ENCODE measurements at places on chromosomes 2 and 18.

DNA sequence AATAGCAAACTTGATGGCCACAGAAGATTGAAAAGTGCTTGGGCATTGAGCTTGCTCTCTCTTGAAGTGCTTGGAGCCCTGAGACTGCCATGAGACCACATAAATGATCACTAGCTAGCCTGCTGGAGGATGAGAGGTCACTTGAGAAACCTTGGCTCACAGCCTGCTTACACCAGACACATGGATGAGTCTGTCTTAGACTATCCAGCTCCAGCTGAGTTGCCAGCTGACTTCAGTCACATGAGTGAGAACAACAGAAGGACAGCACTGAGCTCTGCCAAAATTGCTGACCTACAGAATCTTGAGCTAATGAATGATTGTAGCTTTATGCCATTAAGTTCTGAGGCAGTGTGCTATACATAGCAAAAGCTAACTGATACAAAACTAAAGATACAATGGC, 18.1 kb downstream of the NABP1 start:
- DNase-seq: no peak

DNA sequence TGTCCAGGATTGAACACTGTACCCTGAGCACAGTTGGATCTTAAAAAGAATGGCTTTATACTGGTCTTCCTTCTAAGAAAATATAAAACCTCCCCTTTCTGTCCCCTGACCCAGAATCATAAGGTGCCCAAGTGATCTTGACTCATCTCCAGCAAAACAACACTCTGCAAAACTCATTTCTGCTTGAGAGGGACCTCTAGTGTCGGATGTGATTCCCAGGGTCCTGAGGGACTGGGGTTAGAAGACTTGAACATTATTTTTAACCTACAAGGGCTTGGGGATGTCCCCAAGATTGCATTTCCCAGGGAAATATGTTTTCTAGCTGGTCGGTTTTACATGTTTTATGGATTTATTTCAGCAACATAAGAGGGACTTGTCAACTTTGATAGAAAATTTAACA, 1318.5 kb upstream of the CELF4 start:
- DNase-seq: no peak

DNA sequence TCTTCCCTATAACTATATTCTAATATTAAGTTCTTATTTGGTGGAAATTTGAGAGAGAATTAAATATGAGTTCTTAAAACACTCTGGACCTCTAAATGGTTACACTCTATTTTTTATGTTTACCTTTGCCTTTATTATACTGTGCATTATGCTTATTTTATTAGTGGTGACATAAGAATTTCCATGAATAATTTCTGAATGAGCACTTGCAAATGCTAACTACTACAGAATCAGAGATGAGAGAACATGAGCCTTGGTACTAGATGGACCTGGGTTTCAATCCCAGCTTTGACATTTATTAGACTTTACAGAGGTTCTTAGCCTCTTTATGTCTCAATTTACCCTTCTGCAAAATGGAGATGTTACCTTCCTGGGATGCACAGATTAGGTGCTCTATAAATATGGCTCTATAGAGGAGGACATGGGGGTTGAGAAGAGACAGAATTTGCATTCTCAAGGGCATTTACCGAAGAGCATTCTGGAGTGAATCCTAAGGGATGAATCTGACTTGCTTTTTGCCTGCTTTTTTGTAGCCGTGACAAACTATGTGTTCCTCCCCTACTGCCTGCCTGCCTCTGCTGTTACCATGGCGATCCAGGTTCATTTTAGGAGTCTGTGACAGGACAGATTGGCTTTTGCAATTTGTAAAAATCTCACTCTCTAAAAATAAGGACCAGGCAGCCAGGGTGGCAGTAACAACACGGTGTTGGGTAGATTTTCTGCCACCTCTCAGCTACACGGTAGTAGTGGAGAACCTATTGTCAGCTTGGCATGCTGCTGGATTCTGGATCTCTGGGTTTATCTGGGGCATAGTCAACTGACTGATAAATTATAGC, 20.7 kb upstream of the CNRIP1 start:
- no peak for DNase-seq

- DNase-seq: no peak
Observed at GRCh38 chr18:66048406-66048805, 297.6 kb downstream of the CDH7 start.

GRCh38 chr2:204505488-204505887, 39.8 kb upstream of the PARD3B start:
- no peak for DNase-seq

DNA sequence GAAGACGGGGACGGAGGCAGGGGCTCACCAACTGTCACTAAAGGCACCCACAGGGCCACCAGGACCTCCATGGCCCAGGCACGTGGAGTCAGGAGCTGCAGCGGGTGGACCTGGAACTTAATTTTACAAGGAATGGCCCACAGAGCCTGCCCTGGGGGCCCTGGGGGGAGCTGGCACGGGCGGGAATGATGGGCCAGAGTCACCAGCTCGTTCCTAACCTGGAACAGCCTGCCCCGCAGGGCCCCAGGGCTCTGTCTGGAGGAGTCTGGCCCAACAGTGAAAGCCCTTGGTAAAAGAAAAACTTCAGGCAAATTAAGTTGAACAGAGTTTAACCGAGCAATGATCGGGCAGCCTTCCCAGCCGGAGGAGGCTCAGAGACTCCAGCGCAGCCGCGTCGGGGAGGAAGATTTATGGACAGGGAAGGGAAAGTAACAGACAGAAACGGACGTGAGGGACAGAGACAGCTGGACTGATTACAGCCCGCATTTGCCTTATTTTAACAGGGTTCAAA, 118.4 kb upstream of the TMEM18 start:
- no peak for DNase-seq

- no peak for DNase-seq
Observed at GRCh38 chr2:109207176-109207575, 78.2 kb downstream of the SH3RF3 start.

DNA sequence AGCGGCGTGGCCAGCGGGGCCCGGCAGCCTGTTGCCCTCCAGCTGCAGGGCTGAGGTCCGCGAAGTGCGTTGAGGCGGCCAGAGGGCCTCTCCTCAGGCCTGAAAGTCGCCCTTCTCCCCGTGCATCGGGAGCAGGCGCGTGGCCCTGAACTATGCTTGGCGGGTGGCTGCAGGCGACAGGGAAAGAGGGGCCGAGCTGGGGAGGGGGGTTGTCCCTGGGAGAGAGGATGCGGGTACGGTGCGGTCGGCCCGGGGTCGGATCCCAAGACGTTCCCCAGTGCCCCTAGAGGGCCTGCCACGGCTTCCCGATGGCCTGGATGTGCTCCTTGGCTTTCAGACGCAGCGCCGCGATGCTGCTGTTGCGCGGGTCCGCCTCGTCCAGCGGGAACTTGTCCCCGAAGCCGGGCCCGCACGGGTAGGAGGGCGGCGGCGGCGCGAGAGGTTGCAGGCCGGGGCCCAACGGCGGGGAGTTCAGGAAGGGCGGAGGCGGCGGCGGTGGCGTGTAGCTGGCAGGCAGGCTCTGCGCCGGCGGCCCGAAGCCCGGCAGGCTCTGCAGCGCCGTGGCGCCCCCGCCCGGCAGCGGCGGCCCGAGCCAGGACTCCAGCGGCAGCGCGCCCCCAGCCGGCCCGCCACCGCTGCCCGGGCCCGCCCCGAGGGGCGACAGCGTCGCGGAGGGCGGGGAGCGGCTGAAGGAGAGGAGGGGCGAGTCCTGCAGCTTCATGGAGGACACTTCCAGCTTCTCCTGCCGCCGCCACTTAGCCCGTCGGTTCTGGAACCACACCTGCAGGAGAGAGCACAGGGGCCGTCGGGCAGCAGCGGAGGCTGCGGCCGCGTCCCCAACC, 4.3 kb downstream of the RAX start:
- peak; percentile 25 for DNase-seq

DNA sequence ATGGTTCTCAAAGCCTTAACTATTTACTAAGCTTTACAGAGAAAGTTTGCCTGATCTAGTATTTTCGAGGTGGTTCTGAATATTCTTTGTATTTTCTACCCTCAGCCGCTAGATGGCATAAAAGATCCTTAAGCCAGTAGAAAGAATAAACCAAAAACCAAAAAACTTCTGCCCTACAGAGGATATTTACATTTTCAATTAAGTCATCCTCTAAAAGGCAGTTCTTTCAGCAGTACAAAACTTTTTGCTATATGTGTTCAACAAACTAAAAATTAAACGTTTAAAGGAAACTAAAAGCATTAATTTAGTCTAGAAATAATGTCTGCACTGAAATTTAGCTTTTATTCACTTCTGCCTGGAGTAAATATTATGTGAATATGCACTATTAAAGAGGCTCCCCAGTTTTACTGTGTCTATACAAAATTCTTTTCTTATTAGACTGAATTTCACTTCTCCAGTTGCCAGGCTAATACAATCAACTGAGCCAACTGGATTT, 297.5 kb downstream of the PIEZO2 start:
- DNase-seq: peak; percentile 22

DNA sequence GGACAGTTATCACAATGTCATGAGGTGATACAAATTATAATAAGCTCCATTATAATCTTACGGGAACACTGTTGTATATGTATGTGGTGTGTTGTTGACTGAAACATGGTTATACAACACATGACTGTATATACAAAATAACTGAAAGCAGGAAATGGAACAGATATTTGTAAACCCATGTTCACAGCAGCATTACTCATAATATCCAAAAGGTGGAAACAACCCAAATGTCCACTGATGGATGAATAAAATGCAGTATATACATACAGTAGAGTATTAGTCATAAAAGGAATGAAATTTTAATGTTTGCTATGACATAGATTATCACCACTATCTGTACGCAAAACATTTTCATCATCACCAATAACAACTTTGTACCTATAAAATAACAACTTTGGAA, 107.3 kb downstream of the USP34 start:
- DNase-seq: no peak

DNA sequence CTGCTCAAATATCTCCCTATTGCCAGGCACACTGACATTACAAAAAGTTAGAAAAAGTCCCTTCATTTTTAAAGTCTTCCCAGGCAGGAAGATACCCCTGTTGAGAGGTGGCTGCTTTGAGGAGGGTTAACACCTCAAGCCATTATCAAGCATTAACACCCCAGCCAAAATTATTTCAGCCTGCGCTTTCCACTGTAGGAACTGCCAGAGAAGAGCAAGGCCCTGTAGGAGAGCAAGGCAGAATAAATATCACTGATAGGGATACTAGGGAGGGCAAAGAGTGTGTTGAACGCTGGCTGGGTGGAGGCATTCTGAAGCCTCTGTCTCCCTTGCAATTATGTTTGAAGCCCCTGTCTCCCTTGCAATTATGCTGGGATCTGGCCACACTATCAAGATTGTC, 1020.7 kb upstream of the CELF4 start:
- no peak for DNase-seq

GRCh38 chr2:203900253-203900652, 32.7 kb downstream of the CTLA4 start:
- DNase-seq: no peak

DNA sequence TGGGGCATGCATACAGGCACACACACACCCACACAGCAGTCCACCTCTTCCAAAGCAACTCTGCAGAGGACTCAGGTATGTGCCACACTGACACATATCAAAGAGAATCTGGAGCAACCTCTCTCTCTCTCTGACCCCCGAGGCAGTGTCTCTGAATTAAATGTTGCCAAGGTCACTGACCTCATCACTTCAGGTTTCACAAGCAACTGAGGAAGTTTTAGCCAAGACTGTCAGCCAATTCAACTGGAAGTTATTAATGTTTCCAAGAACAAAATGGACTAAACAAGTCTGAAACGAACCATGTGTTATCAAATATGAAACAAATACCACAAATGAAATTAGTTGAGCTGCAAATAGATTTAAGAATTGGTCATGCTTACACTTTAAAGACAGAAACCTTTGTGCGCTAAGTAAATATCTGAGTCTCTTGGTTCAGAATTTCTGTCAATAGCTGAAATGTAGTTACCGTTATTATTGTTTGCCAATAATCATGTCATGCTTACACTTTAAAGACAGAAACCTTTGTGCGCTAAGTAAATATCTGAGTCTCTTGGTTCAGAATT, 86.1 kb downstream of the SLC25A12 start:
- DNase-seq: no peak

DNA sequence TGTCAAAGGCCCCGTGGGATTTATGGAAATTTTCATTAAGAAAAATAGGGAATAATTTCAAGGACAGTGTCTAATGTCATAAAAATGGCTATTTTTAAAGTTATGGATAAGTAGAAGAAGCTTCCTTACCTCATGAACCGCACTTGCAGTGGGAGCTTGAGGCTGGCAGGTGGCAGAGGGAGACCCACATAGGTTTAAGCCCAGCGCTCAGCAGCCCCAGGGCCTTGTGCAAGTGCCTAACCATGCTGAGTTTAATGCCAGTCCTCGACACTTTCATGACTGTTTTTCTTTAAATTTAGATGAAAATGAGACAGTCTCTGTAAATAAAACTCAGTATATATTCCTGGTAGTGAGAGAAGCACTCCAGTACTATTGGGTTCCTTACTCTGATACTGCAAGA, 285.6 kb downstream of the CNTNAP5 start:
- no peak for DNase-seq

DNA sequence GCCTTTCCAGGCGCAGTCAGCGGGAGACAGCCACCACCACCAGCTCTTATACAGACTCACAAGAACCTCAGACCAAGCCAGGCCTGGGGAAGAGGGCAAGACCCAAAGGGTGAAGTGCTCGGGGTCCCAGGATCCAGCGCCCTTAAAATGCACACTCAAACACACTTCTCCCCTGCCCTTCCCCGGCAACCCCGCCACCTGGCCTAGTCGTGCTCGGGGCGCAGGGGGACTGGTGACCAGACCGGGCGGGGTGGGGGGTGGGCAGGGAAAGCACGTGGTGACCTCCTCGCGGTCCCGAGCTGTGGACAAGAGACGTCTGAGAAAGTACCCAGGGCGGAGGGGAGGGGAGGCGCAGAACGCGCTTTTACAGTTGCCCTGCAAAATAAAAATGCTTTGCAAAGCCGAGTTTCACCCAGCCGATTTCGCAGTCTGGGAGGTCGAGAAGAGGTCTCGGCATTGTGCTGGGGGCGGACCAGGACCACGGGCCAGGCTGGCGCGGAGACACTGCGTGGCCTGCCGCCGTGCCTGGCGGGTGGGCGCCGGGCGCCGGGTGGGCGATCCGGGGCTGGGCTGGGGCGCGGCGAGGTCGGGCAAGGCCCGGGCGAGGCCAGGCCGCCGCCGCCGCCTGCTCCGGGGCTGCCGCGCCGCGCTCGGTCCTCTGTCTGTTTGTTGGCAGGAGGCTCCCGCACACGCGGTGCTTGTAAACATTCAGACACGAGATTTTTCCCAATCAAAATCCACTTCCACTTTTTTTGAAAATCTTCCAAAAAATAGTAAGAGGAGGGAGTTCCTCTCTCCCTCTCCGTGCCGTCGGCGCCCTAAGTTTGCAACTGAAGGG, 2.0 kb downstream of the BCL11A start:
- DNase-seq: peak; percentile 42

- DNase-seq: no peak
Observed at GRCh38 chr2:5926871-5927512, 234.8 kb downstream of the SOX11 start.

Data from COR-L47 (cell line).